ENCODE measurements at places on chromosomes 7 and 10.

DNA sequence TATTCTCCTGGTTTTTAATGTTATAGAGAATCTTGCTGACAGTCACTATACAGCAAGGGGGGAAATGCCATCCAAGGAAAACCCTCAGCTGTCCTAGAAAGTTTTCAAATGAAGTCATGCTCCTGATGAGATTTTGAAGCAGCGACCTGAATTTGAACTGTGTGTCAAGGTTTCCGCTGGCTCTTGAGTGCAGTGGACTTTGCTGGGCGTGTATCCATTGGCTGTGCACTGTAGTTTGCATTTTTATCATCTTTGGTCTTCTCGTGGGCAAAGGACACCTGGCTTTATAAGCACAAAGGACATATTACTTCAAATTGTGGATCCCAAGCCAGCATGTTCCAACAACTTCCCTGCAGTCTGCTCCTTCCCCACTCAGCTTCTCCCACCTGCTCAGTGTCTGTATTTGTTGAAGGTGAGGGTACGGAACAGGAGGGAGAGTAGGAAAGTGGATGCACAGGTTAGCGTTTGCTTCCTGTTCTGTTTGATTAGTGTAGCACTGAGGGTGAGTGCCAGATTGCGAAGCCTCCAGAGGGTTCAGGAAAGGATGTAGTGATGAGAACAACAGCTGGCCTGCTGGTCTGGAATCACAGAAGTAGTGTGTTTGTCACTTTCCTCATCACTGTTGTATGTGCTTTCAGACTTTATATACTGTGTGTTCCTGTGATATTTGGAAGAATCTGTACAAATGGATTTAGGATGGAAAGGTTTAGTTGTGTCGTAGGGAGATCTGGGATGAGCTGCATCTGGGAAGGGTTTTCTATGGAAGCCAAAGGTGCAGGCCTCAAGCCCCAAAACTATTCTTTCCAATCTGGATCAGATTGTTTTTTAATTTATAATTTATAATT is 204.8 kb downstream of the BMPER start:
- no peak for DNase-seq

DNA sequence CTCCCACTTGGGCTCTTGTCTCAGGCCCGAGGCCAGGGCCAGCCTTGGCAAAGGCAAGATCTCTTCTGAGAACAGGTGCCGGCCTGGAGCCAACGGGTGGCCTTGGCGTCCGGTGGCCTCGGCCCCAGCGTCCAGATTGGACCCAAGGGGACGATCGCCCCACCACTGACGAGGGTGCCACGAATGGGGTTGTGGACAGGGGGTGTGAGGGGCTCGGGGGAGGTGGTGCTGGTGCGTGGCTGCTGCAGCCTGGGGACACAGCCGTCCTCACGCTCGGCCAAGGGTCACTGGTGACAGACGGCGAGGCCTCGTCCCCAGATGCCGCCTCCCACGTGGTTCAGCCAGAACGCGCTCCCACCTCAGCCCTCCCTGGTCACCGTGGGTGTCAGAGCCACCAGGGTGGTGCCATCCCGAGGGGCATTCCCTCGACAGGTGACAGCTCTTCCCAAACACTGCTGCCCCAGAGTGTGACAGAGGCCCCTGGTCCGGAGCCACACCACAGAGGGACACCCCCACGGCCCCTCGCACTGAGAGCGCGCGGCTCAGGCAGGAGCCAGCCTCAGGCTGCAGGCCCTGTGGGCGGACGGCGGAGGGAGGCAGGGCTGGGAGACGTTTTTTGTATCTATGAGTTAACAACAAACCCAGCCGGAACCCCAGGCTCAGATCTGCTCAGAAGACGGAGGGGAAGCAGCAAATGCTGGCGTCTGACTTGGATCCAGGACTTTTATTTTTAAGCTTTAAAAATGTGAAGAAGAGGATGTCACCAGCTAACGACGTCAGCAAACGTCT is 18.5 kb upstream of the CFAP46 start:
- no peak for DNase-seq

DNA sequence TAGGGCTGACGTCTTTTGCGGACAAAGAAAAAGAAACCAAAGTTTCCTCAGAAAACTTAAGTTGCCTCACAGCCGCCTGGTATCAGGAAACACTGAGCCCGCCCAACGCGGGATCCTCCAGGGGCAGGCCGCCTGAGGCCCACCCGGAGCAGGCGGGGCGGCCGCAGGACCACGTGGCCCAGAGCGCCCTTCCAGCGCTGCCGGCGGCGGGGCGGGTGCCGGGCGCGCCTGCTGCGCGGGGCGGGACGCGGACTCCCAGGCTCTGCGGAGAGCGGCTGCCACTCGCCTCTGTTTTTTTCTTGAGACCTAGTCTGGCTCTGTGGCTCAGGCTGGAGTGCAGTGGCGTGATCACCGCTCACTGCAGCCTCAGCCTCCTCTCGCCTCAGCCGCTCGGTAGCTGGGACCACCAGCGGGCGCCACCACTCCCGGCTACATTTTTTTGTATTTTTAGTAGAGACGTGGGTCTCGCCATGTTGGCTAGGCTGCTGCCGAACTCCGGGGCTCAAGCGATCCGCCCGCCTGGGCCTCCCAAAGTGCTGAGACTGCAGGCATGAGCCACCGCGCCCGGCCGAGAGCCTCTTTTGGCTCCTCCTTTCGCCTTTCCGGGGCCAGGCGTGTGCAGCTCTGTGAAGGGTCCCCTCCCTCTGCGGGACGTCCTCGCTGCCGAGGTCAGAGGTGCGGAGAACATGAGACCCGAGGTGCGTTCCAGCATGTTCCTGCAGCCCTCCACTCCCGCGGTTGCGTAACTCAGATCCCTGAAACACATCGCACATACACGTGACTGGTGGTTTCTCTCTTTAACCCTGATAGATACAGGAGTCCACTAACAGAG is 11.6 kb upstream of the HNRNPF start:
- DNase-seq: peak; percentile 92

- DNase-seq: no peak
Observed at GRCh38 chr10:95181726-95182125, 12.3 kb upstream of the ACSM6 start.

- DNase-seq: no peak
Observed at GRCh38 chr10:96878057-96878456, 46.0 kb downstream of the LCOR start.

GRCh38 chr10:114576132-114576487 is 82.0 kb downstream of the ABLIM1 start:
- DNase-seq: no peak

DNA sequence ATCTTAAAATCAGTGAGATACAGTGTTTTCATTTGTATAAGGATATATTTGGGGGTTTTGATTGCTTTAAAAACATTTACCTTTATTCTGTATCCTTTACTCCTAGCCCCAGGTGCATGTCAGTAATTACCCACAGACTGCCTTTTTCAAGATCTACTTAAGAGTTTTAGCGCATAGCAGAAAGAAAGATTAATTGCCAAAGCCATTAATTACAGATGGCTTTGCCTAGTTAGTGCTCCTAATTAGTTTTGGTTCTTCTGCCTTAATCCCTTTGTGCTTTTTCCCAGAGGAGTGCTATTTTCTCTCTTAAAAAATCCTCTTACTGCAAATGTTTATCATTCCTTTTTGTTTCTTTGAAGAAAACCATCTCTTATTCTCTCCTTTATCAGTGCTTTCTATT is 122.8 kb downstream of the MAPK8 start:
- DNase-seq: no peak

DNA sequence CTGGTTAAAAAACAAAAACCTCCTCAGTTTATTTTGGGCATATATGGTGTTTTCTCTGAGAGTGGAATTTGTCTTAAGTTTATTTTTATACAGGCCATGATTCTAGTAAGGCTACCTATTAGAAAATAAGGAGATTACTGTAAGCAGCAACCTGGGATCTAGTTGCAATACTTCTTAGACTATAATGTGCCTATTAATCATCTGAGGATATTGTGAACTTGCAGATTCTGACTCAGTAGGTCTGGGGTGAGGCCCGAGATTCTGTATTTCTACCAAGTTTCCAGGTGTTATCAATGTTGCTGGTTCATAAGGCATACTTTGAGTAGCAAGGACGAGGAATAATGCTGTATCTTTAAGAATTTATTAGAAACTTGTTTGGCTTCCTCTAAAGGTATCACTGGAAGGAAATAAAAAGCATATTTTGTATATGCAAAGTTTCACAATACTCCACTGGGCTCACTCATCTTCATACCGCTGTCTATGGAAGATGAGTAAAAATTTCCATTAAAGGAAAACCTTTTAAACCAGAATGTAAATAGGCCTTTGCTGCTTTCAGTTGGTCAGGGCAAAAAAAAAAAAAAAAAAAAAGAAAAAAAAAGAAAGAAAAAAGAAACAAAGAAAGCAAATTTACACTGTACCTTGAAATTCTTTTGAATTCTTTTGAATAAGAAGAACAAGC is 105.8 kb downstream of the BMPER start:
- DNase-seq: no peak

DNA sequence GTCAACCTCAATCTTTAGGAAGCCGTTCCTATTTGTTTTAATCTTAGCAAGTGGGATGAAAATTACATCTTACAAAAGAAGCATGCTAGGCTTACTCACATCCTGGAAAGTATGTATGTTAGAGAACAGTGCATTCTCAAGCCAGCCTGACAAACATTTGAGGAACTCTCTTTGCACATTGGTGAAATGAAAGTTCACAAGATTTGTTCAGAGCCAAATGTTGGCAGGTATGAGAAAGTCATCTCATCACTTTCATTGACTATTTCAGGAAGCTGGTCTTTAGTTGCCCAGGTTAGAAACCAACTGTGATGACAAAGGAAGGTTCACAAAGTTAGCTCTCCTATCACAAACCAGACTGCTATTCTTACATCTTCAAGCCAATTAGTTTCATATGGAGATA is 57.1 kb downstream of the ABCB1 start:
- no peak for DNase-seq

- DNase-seq: peak; percentile 43
Observed at GRCh38 chr10:68301790-68302502, 29.9 kb upstream of the HNRNPH3 start.

DNA sequence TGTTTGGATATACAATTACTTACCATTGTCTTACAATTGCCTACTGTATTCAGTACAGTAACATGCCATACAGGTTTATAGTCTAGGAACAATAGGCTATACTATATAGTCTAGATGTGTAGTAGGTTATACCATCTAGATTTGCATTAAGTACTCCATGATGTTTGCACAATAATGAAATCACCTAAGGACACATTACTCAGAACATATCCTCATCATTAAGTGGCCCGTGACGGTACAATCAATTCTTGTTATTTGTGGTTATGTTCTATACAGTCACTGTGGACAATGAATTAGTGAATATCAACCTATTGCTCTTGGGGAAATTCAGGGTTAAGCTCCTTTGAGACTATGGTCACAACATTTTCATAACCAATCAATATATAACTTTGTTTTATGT is 75.6 kb downstream of the MICU1 start:
- DNase-seq: no peak
